ENCODE measurements at places on chromosomes 6 and 20.

GRCh38 chr20:2523919-2524708 is 12.3 kb upstream of the TMC2 start:
- DNase-seq, result peak; percentile 93

GRCh38 chr6:108869876-108870275 is 21.7 kb downstream of the ARMC2 start:
- DNase-seq, result no peak

DNA sequence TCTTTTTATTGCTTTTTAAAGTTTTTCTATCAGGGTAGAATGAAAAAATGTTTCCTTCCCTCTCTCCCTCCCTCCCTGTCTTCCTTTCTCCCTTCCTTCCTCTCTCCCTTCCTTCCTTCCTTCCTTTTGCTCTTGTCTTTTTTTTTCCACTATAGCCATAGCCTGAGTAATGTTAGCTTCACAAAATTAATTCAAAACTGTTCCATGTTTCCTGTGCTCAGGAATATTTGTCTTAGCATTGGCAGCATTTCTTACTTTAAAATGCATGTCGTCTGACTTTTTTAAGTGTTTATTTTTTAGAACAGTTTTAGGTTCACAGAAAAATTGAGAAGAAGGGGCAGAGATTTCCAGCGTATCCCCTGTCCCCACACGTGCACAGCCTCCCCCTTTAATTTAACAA is 730.8 kb upstream of the CITED2 start:
- DNase-seq, result no peak

GRCh38 chr6:106490436-106490835 is 129.9 kb downstream of the CRYBG1 start:
- DNase-seq, result no peak

- no peak for DNase-seq
These were observed 35.5 kb downstream of the PPP1R16B start for GRCh38 chr20:38840894-38841470.

GRCh38 chr6:11161031-11161956 is 49.8 kb upstream of the ERVFRD-1 start:
- no peak for DNase-seq

GRCh38 chr6:111590209-111590980 is 15.3 kb downstream of the TRAF3IP2 start:
- DNase-seq, result no peak

DNA sequence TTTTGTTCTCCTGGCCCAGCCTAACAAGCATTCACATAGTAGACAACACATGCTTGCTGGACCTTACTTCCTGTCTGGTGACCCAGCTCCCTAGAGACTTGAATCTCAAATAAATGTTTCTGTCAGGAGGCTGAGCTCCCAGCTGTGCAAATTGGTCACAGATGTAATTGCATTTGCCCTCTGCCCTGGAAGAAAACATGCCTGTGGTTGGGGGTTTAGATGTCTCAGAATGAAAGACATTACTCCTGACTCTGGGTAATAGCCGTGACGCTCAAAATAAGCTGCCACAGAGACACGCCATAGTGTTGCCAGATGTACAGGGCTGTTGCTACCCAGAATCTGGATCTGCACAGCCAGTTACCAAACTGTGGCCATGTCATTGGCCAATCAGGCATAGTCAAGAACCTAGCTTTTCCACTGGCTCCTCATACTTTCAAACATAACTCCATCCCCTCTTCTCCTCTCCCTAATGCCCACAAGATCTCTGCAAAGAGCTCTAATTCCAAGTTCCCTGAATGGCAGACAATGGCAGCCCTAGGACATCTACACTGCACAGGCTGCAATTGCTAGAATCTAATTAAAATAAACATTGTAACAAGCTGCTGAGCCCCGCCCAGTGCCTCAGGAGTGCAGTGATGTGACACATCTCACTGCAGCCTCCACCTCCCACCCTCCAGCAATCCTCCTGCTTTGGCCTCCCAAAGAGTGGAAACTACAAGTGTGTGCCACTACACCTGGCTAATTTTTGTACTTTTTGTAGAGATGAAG is 32.8 kb upstream of the GMPR start:
- no peak for DNase-seq

DNA sequence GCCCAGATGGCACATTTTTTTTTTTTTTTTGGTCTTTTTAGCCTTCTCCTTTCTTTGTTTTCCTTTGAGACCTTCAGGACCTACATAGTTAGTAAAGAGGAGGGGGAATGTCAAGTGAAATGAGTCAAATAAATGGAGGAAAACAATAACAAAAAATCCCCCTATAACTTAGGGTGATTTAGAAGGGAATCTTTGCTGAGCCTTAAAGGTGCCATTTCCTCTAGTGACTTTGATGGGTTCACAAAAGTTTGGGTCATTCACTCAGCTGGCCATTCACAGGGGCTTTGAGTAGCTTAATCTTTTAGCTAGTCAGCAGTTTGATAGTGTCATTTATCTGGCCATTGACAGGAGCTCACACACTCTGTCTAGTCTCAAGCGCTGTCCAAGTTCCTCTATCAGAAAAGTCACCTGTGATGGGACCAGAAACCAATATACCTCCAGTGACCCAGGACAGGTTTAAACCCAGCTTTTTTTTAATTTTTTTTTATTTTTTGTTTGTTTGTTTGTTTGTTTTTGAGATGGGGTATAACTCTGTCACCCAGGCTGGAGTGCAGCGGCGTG is 275.1 kb upstream of the PRDM1 start:
- DNase-seq, result no peak

GRCh38 chr6:10759312-10759839 is 11.8 kb downstream of the TMEM14B start:
- DNase-seq, result no peak

DNA sequence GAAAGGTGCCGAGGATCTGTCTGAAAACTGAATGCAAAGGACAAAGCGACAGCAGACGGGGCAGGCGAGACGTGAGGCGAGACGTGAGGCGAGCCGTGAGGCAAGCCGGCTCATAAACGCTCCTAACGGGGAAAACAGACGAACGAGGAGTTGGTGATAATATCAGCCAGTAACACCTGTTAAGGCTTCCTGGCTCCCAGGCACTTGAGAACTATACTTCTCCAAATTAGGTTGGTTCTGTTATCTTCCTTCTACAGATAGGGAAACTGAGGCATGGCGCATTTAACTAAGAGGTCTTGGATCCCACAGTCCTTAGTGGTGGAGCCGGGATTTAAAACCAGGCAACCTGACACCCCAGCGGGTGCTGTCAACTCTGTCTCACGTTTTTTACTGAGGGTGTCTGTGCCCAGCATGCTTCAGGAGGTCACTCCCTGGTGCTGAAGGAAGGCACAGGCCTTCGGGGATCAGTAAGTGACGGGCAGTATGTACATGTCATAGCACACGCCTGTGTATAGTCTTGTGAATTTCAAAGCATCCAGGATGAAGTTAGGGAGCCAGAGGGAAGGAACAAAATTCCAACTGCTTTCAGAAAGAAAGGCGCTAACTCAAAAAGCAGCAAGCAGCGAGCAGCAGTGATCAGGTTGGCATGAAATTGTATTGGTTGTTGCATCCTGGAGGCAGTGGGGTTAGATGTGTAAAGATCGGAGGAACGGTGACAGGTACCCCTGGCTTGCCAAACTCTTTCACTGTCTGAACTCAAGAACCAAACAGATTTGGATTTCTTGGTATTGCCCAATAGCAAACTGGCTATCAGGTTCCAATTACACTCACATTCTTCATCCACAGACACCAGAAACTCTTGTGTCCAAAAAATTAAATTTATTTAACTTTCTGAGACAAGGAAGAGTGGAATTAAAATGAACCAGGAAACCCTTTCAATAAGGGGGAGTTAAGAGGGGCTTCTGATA is 318.7 kb downstream of the THBS2 start:
- DNase-seq, result no peak

GRCh38 chr6:164216368-164216767 is 801.9 kb downstream of the QKI start:
- no peak for DNase-seq

DNA sequence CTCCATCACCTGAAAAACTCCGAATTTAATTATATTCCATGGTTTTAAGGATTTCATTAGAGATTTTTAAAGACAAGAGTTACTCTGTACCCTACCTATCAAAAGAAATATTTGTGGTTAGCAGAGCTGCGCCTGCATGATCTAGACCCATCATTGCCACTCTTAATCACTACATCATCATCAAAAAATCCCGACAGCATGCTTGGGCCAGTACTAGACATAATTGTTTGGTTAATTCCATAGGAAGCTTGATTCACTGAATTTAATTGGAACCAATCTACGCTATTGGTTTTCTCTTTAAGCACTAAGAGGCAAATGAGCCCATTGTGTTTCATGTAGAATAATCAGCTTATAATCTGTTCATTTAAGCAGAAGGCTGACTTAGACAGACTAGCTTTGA is 33.4 kb upstream of the RNF217 start:
- no peak for DNase-seq

- DNase-seq, result no peak
These were observed 327.4 kb upstream of the MAN1A1 start for GRCh38 chr6:119676961-119677360.

- DNase-seq, result no peak
These were observed 62.9 kb downstream of the QRSL1 start for GRCh38 chr6:106692112-106692818.

DNA sequence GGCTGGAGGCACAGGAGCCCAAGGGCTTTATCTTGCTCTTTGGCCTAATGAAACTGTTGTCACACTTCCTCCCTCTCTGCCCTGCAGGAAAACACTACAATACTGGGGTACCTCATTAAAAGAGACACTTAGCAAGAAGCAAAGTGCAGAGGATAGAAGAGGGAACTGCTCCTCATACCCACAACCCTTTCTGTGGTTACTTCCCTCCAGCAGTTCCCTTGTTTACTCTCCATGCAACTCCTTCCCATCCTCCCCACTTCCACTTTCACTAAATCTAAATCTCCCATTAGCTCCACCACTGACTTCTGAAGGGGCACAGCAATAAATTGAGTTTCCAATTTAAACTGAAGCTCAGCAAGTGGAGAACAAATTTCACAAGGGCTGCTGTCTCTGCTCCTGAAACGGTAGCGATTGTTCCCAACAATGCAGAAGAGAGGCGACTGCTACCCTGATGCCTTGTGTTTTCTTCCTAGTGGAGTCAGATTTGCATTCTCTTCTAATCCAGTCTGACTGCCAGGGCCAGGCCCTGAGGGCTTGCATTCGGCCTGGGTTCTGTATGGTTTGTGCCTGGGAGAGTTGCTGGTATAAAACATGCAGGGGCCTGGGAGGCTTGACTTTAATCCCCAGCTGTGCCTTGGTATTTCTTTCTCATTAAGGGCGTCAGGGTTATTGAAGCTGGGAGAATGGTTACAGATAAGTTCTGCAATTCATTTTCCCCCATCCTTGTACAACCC is 454.7 kb downstream of the TFAP2B start:
- no peak for DNase-seq

GRCh38 chr6:90574610-90575009 is 12.3 kb downstream of the MAP3K7 start:
- DNase-seq, result no peak

DNA sequence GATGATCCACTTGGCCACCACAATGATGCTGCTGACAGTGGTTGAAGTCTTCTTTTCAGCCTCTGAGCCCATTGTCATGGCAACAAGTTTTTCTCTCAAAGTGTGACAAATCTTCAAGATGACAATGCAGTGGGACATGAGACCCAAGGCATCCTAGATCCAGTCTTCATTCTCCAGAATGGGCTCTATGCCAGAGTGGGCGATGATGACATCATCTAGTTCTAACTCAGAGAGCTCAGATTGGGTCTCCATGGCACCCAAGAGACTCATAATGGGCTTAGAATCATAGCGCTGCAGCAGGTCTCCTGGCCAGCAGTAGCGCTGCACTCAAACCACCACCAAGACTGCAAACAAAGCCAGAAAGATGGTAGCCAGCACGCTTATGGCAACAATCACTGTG is 973.6 kb downstream of the EYS start:
- DNase-seq, result no peak

- DNase-seq, result no peak
These were observed 125.2 kb downstream of the BMP2 start for GRCh38 chr20:6892724-6893123.

DNA sequence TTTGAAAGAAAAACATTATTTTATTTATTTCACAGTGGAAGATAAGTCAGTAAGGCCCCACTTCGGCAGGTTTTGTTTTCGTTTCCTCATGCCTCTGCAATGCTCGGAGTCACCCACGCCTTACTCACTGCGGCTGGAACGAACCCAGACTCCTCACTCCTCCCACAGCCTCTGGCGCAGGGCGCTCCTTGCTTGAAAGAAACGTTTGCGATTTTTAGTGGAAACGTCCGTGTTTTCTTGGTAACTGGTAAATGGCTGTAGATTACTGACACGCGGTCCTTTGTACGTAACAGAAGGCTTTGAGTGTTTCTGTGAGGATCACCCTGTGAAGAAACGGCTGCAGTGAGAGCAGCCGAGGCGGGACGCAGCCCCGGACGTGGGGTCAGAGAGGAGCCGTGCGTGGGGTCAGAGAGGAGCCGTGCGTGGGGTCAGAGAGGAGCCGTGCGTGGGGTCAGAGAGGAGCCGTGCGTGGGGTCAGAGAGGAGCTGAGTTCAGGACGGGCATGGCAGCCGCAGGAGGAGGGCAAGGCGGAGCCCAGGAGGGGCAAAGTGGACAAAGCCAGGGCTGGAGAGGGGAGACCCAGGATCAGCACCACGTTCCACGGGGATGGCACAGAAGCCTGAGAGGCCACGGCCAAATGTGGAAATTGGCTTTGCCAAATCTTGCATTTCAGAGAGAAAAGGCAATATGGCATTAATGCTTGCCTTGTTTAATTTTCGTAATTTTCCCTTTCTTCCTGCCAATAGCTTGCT is 198.6 kb upstream of the THBS2 start:
- no peak for DNase-seq

- no peak for DNase-seq
These were observed 228.0 kb downstream of the PLCB1 start for GRCh38 chr20:8360035-8360434.

Data from activated T-helper 1 cell treated with anti-CD3 and anti-CD28 coated beads, Interleukin-2, amount 50 U/mL, for 16 hours (primary cell).